ENCODE measurements at places on chromosomes 3 and 15.

DNA sequence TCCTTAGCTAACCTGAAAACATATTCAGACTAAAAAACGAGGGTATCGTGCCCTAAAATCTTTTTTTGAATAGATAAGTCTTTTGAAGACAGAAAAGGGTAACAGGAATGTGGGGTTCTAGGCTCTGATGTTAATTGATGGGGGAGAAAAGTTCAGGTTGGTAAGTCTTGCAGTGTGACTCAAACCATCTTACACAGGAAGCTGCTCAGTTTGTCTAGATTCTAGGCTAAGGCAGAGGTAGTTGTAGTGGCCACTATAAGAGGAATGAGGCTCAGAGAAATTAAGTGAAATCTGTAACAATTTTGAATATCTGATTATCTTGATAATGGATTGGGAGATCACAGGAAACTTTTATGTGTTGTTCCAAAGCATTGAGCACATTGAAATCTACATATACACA is 267.9 kb downstream of the PDCD6IP start:
- no peak for DNase-seq

- DNase-seq: no peak
Observed at GRCh38 chr3:53794597-53794996, 51.6 kb downstream of the CHDH start.

GRCh38 chr3:36905545-36905944 is 39.3 kb downstream of the TRANK1 start:
- no peak for DNase-seq

GRCh38 chr3:165195640-165196576 is at the start of gene SLITRK3:
TSS of gene SLITRK3 (minus strand) at chr3:165196384. CDS start at chr3:165190830, 5,554 bp downstream.
- DNase-seq: no peak

GRCh38 chr3:102691507-102691906 is 256.7 kb downstream of the ZPLD1 start:
- DNase-seq: no peak

- no peak for DNase-seq
Observed at GRCh38 chr3:158970006-158970405, 168.2 kb downstream of the MFSD1 start.

- DNase-seq: no peak
Observed at GRCh38 chr3:195758721-195759353, 38.1 kb downstream of the MUC20 start.

GRCh38 chr3:133540896-133541674 is 32.4 kb upstream of the CDV3 start:
- DNase-seq: no peak

Data from CD4-positive, alpha-beta T cell treated with Interleukin-15 for 1 hour (primary cell).